AML-193 (cell line): ENCODE measurements at places on chromosomes 7 and 10.

DNA sequence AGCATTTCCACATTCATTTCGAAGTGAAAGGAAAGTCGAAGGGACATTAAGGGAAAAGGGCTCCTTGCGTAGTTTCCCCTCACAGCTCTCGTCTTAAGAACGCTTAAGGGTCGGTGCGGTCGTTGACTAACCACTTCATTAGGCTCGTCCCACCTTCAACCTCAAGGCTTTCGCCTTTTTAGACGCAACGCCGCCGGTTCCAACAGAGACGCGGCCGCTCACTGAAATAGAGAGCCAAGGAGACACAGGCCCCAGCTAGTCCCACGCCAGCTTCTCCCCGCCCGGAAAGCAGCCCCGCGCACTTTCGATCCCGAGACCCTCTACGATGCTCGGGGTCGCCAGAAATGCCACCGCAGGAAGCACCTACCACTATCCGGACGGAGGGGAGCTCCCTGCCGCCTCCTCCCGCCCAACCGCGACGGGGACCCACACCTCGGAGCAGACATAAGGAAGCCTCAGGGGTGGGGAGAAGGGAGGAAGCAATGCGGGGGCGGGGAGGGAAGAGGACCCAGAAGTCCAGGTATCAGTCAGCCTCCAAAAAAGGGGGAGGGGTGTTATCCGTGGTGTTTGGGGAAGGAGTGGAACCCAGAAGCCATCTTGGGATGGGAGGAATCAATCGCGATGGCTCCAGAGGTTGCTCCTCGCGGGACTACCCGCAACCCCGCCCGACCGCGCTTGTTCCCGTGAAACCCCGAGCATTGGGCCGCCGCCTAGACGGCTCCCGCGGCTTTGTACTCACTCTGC, 559 bp downstream of the TRA2A start:
- DNase-seq = peak; percentile 12

GRCh38 chr7:157702311-157703023, 365.7 kb downstream of the DNAJB6 start:
- DNase-seq = no peak

- no peak for DNase-seq
Observed at GRCh38 chr10:18616337-18616736, 35.0 kb downstream of the NSUN6 start.

- DNase-seq = no peak
Observed at GRCh38 chr10:67476201-67476600, 219.8 kb downstream of the CTNNA3 start.

GRCh38 chr7:128350708-128351295, 7.1 kb upstream of the RBM28 start:
- no peak for DNase-seq

DNA sequence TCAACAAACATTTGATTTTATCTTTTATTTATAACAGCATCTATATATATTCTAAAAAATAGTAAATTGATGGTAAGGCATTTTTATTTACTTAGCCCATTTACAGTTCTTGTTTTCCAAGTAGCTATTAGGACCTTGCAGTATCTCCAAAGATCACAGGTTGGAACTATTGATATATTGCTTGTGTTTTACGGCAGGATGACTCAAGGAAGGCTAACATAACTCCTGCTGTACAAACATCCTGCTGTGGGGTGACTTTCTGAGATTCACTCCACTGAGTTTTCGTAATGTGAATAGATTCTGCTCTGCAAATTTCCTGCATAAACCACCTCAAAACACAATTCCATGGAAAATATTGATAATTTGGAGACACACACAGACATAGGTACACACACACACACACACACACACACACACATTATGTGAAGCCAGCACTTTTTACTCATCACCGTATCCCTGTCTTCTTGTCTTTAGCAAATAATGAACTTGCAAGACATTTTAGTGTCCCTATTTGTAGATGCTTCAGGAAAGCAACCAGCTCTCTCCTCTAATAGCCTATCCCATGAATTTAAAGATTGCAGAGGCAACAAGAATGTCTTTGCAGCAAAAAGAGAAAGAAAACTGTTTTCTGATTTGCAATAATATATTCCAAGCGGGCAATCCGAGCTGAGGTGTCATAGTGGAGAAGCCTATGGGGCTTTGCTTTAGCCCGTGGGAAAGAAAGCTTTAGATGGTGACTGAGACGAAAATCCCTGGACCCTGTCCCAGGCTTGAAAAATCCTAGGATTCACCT, 722 bp downstream of the AGR2 start:
- no peak for DNase-seq

DNA sequence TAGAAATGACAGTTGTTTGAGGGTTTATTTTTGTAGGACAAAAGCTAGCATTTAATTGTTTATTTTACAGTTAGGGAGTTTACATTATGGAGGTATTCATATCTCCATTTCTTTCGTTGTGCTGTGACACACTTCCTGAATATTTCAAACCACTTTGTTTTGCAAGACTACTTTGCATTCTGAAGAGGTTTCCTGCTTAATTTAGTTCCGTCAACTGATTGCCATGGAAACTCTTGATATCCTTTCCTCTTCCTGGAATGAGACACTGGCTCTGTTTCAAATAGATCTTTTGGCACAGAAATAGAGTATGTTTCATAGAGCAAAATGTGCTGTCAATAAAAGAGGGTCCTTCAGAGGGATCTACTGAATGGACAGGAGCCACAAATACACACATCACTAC, 159.5 kb upstream of the AGR3 start:
- DNase-seq = peak; percentile 87

- DNase-seq = no peak
Observed at GRCh38 chr7:148492157-148492860, 98.3 kb upstream of the C7orf33 start.

- DNase-seq = no peak
Observed at GRCh38 chr7:32102432-32102873, 32.2 kb upstream of the PDE1C start.

GRCh38 chr7:111560773-111561653, 1.3 kb downstream of the IMMP2L start:
- no peak for DNase-seq

DNA sequence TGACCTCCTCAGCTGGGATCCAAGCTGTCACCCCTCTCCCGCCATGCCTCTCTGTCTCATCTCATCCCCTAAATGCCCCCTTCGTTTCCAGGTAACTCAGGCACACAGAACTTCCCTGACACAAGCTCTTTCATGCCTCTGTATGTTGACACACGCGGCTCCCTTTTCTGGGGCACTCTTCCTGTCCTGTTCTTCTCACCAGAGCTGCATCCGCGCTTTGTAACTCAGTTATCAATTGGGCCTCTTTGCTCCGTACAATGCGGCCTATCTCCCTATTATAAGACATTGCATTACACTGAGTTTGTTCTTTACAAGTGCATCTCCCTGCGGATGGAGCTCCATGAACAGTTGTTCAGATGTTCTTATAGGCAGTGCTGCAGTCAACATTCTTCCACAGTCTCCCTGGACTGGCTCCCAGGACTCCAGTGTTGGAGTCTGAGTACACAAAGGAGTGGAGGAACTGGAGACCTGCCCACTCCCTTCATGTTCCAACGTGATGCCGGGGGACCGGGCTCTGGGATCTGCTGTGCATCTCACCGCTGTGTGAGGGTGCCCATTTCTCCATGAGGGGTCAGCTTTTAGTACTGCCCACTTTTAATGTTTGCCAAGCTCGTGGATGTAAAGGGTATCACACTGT, 56.9 kb upstream of the TNS3 start:
- DNase-seq = no peak

DNA sequence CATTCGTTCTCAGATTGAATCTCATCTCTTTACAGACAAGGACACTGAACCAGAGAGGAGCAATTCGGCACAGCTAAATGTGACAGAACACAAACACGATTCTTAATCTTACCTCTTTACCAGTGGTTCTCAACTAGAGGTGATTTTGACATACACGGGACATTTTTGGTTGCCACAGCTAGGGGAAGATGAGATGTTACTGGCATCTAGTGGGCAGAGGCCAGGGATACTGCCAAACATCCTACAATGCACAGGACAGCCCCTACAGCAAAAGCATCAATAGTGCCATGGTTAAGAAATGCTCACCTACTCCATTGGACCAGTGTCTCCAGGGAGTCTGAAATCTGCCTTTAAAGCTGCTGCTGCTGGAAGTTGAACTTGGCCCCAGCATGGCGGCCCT, 27.3 kb downstream of the PDE1C start:
- DNase-seq = peak; percentile 27

DNA sequence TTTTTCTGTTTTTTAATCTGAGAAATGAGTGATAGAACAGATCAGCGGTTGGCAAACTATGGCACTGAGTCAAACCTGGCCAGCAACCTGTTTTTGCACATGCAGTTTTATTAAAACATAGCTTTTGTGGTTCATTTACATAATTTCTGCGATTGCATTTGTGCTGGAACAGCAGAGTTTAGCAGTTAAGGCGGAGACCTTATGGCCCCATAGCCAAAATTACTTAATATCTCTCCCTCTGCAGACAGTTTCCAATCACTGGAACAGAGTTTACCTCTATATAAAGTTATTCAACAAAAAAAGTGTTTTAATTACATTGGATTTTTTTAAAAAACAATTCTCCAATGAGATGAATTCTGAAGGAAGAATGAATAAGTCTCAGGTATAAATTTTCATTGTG, 212.1 kb downstream of the DGKB start:
- peak; percentile 23 for DNase-seq

GRCh38 chr7:27091941-27092818, 3.6 kb downstream of the HOXA1 start:
- DNase-seq = no peak

DNA sequence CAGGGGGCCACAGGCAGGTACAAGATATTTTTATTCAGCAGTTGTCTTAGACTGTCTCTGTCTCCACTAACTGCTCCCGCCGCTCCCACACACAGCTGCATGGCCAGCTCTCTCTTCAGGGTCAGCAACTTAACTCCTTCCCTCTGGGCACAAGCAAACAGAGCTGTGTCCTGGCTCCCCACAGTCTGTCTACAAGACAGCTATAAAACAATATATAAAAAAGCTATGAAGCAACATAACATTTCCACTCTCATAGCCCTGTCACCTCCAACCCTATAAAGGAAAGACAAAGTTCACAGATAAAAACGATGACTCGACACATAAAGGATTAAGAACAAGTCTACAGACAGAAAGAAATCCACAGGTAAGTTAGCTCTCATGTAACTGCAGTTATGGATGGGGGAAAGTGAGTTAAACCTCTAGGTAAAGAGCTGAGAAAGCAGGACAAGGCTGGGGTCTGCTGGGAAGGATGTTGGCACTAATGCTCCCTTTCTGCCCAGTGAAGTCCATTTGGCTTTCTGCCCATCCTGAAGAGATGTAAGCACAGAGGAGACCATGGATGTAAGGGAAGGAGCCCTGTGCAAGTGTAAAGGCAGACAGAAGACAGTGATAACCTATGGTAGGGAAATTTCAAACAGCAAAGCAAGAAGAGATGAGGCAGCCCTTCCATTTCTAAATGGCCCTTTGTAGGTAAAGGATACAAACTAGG, 27.0 kb downstream of the RAPGEF5 start:
- no peak for DNase-seq

DNA sequence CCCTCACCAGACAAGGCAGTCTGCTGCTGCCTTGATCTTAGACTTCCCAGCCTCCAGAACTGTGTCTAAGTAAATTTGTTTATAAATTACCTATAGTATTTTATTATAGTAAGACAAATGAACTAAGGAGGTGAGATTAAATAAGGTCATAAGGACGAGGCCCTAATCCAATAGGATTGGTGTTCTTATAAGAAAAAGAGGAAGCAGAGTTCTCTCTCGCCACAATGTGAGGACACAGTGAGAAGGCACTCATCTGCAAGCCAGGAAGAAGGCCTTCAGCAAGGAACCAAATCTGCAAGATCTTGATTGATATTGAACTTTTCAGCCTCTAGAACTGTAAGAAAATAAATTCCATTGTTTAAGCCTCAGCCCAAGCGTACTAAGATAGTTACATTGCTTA, 6.1 kb upstream of the ZNF438 start:
- peak; percentile 2 for DNase-seq

DNA sequence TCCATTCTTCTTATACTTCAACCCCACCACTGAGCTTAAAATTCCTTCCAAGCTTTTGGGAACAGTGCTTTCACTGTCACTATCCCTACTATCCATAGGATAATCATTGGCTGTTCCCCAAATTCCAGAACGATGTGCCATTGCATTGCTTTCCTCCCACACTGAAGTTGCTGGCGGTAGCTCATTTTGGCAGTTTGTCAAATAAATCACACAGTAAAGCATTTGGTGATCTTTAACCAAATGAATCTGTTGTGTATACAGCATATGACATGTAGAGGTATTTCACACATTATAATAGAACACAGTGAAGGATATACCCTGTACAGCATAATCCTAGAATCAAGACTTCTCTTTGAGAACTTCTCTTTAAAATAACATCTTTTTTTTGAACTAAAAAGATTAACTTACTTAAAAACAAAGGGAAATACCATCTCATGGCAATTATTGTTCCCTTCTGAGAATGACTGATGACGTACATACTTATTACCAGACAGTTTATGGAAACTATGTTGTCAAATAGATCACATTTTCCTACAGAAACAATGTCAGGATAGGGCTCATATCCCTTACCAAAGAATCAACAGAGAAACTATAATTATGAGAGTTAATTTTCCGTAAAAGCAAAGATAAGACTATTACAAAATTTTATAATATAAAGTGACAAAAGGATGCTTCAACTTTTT, 93.6 kb downstream of the CTNNA3 start:
- DNase-seq = no peak

GRCh38 chr10:25026463-25026862, 10.1 kb downstream of the THNSL1 start:
- no peak for DNase-seq

GRCh38 chr10:131856441-131857094, 44.2 kb upstream of the PPP2R2D start:
- no peak for DNase-seq

GRCh38 chr10:102831322-102832071, 5.7 kb downstream of the CYP17A1 start:
- DNase-seq = no peak

- DNase-seq = no peak
Observed at GRCh38 chr10:46534828-46535524, 21.5 kb downstream of the GPRIN2 start.

- DNase-seq = no peak
Observed at GRCh38 chr10:18086746-18087145, 53.5 kb upstream of the CACNB2 start.

GRCh38 chr10:130807096-130807495, 504.4 kb downstream of the TCERG1L start:
- no peak for DNase-seq

GRCh38 chr10:106348933-106349332, 815.6 kb downstream of the SORCS1 start:
- DNase-seq = no peak

DNA sequence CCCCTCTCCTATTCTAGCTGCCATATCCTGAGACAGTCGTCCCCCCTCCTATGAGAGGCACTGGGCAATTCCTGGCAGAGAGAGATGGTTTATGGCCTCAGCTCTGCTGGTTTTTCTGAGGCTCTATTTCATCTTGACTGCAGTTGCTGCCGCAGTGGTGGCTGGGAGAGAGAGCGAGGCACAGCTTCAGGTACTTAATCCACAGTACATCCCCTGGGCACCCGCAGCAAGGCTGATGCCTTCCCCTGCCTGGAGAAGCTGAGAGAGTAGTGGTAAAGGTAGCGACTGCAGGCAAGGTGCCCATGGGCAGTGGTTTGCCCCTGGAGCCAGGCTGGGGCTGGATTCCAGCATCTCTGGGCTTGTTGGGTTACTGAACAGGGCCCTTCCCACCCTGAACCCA, 324.7 kb downstream of the RPS24 start:
- no peak for DNase-seq
